ENCODE measurements at places on chromosomes 2 and 18. TPM values are rescaled to one million over a fixed set of nuclear protein-coding genes. Genes with fewer than 3 reads are reported as not detected.

Gene ABCG5
- not detected for total RNA-seq

Gene LOXL3
- 3.2 TPM for total RNA-seq

Gene SSB
- total RNA-seq = 56.7 TPM

Gene UGT1A3
- not detected for total RNA-seq

Gene LRP2
- total RNA-seq = 8.1 TPM

Gene EIPR1
- total RNA-seq = 13.2 TPM

Gene EVX2
- not detected for total RNA-seq

Gene MFF
- total RNA-seq = 116 TPM
